ENCODE measurements at places on chromosomes 4 and X.

DNA sequence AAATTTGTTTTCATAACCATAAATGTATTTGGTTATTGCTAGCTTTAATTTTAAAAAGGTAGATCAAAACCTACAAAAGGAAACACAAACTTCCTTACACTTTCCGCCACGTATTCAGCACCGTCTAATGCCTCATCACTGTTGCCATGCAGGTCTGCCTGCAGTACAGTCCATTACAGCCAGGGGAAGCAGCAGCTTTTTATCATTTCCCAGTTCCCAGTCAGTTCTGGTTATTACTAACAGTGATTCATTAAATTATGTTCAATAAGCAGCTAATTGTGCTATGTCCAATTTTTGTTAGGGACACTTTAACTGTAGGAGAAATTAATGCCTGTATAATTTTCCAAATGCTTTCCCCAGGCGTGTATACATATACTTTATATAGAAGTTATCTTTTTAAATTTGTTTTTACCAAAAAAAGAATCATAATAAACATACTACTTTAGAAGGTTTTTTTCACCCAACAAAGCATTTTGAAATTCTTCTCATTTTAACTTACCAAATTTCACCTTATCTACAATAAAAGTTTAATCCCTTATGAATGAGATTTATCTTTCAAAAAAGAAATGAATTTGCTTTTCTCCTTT, 93.3 kb downstream of the ANXA3 start:
- DNase-seq = peak; percentile 57

DNA sequence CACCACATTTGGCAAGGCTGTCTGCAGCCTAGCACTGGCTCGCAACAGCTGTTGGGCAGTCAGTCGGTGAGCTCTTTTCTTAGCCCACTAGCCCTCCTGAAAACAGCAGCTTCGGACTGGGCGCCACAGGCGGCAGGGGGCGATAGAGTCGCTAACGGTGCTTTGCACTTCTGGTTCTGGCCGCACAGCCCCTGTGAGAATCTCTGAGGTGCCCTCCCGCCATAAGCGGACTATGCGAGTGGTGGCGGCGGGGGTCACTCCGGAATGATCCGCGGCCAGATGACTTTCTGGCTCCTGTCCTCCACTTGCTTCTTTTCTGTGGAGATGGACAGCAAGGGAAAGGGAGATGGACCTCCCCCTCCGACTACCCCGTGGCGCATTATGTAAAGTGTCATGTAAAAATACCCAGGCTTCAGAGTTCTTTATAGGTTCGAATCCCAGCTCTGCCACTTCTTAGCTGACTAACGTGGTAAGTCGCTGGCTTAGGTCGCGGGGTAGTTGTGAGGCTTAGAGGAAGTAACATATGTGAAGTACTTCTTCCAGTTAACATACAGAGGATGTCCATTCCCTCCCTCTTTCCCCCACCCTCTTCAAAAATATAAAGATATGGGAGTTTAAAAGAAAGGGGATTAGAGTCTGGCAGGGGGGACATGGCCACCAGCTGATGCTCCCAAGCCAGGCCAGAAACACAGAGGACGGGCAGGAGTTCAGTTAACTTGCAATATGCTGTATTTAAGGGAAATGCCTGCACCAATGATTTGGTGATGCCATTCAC, 11.0 kb downstream of the ARHGAP36 start:
- DNase-seq = no peak

- no peak for DNase-seq
Measured at GRCh38 chr4:90118527-90119195, 8.5 kb upstream of the CCSER1 start.

DNA sequence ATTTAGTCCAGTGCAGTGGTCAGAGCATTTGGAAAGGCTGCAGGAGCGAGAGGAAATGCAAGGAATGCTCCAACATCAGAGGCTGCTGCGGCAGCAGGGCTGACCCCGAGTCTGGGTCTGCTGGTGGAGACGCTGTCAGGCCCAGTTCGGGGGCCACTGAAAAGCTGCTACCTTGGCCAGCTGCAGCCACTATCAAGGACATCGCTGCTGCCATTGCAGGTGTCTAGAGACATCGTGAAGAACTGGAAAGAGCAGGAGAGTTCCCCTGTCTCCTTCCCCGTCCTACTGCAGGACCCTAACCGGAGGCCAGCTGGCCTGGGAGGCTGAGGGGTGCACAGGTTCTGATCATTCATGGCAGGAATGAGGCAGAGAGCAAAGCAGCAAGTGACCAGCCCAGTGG, 29.5 kb upstream of the GPR78 start:
- DNase-seq = no peak

GRCh38 chr4:159281771-159282170, 178.9 kb downstream of the RAPGEF2 start:
- no peak for DNase-seq

DNA sequence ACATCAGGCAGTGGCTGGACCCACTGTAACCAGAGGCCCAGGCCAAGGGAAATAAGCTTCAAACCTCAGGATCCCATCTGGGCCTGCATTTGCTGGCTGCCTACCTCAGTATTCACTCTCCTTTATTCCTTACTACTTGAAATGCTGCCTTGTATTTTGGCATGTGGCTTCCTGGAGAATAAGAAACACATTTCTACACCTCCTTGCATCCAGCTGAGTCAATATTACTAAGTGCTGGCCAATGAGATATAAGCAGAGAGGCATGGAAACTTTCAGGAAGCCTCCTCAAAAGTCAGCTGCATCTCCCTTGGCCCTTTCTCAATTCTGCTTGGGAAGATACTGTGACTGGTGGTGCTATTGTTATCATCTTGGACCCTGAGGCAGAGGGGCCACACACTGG, 59.8 kb upstream of the RELL1 start:
- no peak for DNase-seq

All from activated CD4-positive, alpha-beta memory T cell treated with anti-CD3 and anti-CD28 coated beads, Interleukin-2, amount 10 ng/mL, durations not matched to agents 7 days and 5 days (primary cell).